HepG2 (cell line): ENCODE measurements at places on chromosomes 2 and 18.

DNA sequence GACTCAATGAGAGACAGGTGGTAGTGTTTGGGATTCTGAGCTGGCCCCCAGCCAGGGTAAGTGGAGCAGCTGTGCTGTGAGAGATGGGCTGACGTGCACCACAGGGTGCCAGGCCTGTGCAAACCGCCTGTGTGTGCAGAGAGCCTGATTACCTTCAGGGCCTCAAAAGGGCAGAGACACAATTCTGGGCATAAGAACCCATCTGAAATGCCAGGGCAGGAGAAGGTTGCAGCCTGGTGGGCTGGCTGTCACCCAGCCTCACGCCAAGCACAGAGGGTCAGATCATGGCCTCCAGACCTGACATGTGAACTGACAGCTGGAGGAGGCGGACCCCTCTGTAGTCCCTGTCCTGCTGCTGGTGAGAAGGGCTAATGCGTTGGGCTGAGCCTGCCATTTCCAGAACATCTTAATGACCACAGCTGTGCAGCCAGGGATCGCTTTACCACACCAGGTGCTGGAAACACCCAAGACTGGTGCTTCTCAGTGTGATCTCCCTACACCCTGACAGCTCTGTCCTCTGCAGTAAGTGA, 100.9 kb downstream of the ARL4C start:
- DNase-seq: no peak

- no peak for DNase-seq
Observed at GRCh38 chr2:74091391-74091790, 56.3 kb downstream of the BOLA3 start.

DNA sequence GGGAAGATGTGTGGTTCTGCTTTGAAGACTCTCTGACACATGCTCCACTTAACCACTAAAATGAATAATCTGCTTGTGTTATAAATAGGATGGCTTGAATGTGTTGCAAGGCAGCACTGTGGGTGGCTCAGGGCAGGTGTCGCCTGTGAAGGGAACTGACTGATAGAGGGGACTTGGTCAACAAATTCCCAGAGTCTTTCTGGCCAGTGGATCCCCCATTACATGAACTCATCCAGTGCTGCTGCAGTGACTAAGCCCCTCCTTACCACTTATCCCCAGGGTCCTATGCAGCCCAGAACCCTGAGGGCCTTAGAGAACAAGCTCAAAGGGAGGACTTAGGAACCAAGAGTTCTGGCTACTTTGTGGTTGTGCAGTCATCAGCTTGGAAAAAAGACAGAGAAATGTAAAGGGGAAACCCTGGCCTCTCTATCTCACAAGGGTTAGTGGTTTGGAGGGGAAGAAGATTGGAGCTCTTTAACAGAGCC, 226.2 kb upstream of the TNP1 start:
- DNase-seq: no peak

- no peak for DNase-seq
Observed at GRCh38 chr18:53142005-53142404, 802.0 kb downstream of the DCC start.

- no peak for DNase-seq
Observed at GRCh38 chr2:219444566-219445091, 10.0 kb downstream of the SPEG start.

GRCh38 chr2:216634370-216635148, 1.3 kb downstream of the IGFBP2 start:
- no peak for DNase-seq

GRCh38 chr18:22277758-22278157, 108.4 kb downstream of the GATA6 start:
- no peak for DNase-seq

DNA sequence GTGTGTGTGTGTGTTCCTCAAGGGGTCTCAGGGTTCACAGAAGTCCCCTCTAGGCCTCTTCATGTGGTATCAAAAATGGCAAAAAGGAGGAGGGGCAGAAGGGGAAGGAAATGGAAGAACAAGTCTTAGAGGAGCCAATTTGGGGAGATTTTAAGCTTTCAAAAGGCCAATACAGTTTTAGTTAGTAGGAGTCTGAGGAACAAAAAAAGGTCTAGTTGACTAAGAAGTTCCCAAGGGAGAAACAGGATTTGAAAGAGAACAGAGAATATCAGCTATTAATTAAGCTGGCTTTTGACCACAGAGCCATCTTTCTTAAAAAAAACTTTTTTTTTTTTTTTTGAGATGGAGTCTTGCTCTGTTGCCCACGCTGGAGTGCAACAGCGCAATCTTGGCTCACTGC, 7.1 kb downstream of the RNF125 start:
- no peak for DNase-seq

GRCh38 chr2:118449401-118449800, 361.1 kb downstream of the INSIG2 start:
- no peak for DNase-seq

DNA sequence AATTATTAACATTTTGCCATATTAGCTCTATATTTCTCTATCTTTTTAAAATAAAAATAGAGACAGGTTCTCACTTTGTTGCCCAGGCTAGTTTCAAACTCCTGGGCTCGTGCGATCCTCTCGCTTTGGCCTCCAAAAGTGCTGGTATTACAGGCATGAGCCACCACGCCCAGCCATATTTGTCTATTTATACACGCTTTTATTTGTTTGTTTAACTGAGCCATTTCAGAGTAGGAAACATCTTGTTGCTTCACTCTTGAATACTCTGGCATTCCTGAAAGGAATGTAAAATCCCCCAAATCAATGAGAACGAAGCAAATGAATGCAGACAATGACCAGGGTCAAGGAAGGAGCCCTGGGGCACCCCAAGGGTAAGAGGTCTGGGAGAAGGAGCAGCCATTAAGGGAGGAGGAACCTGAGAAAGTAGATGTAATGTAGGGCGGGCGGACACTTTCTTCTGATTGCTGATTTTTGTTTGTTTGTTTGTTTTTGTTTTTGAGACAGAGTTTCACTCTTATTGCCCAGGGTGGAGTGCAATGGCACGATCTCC, 31.7 kb upstream of the RAB1A start:
- DNase-seq: no peak

- no peak for DNase-seq
Observed at GRCh38 chr2:75204833-75205232, 5.5 kb upstream of the TACR1 start.

DNA sequence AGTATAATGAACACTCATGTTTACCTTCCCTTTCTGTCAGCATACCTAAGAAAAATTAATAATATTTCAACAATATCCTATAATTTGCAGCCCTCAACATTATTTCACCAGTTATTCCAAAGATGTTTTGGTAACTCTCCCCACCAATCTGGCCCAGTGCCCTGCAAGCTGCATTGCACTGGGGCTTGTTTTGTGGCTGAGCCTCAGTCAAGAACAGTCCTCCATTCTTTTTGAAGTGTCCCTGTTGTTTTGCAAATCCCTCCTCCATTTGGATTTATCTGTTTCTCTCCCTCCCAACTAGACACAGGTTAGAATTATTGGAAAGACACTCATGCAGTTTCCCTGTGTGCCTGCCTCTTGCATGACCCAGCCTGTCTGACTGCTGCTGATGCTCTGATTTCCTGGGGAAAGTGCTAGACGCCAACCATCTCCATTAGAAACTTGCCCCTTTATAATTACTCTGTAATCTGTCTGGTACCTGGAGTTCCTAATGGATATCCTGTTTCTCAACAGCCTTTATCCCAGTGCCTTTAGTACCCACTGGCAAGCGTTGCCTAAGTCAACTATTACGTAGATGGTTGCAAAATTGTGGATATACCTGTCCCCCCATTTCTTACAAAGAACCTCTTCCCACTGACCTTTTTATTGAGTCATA, 60.2 kb downstream of the EIF5B start:
- no peak for DNase-seq

DNA sequence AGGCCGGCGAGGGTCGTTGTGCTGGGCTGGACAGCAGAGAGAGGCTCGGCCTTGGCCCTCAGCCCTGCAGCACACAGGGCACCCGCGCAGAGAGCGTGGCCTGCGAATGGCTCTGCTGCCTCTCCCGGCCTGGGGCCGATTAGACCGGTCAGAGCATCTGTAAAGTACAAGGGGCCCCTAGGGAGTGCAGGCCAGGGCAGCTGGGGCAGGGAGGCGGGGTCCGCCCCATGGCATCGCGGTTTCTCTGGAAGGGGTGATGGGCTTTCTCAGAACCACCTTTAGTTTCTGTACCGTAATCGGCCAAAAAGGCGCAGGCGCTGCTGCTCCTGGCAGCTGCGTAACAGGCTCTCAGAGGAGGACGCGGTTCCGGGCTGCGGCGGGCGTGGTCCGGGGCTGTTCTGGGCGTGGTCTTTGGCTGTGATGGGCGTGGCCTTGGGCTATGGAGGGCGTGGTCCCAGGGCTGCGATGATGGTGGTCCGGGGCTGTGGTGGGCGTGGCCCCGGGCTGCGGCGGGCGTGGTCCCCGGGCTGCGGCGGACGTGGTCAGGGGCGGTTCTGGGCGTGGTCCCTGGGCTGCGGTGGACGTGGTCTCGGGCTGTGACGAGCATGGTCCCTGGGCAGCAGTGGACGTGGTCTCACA, 1.5 kb upstream of the GPR148 start:
- DNase-seq: no peak
